ENCODE measurements at places on chromosomes 7 and 10. TPM values are rescaled to one million over a fixed set of nuclear protein-coding genes. Genes with fewer than 3 reads are reported as not detected.
A peak's percentile ranks its signal among the peaks of the same experiment; 100 is the strongest.

DNA sequence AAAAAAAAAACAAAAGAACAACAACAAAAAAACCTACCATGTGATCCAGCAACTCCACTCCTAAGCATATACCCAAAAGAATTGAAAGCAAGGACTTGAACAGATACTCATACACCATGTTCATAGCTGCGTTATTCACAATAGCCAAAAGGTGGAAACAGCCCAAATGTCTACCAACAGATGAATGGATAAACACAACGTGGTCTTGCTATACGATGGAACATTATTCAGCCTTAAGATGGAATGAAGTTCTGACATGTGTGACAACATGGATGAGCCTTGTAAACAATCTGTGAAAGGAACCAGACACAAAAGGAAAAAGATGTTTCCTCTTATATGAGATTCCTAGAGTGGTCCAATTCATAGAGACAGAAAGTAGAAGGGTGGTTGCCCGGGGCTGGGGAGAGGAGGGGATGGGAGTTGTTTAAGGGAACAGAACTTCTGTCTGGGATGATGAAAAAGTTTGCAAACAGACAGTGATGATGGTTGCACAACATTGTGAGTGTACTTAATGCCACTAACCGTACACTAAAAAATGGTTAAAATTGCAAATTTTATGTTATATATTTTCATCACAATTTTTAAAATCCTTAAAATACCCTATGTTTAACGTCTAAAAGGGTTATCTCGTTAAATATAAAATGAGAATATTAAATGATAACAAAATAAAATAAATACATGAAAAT is 11.6 kb downstream of the CLEC2L start:
- H3K4me1 ChIP-seq, result no peaks in the 10 kb centered on the region
- no peaks in the 10 kb centered on the region for H3K27me3 ChIP-seq
- H3K4me3 ChIP-seq, result no peak overlapping the region
- no peak for DNase-seq

- no peak overlapping the region for H3K27ac ChIP-seq
- H3K4me3 ChIP-seq, result peak overlapping the region; percentile 72
- H3K4me1 ChIP-seq, result peaks cover 6% of the 10 kb centered on the region
- H3K27me3 ChIP-seq, result peaks cover 16% of the 10 kb centered on the region
- no peaks in the 10 kb centered on the region for H3K36me3 ChIP-seq
Measured at GRCh38 chr10:102505462-102506115, 1.8 kb downstream of the SUFU start.

- H3K36me3 ChIP-seq, result no peaks in the 10 kb centered on the region
- H3K4me3 ChIP-seq, result no peak overlapping the region
- DNase-seq, result peak; percentile 95
- H3K4me1 ChIP-seq, result no peaks in the 10 kb centered on the region
- no peak overlapping the region for H3K27ac ChIP-seq
Measured at GRCh38 chr10:16843252-16843870, 26.1 kb upstream of the RSU1 start.

DNA sequence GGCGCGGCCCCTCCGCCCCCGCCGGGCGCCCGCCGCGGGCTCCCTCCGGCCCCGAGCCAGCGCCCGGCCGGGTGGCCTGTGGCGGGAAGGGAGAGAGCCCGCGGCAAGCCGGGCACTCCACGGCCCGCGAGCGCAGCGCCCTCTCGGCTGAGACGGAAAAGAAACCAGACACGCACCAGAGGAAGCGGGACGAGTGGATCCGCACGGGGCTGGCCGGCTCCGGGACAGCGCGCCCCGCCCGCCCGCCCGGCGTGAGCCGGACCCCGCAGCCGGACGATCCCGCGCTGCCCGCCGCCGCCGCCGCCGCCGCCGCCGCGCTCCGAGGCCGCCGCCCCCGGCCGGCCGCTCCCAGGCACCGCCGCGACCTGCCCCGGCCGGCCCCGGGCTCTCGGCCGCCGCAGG is 300 bp downstream of the ARHGAP21 start:
- no peak overlapping the region for H3K27ac ChIP-seq
- H3K4me1 ChIP-seq, result peaks cover 48% of the 10 kb centered on the region
- H3K27me3 ChIP-seq, result peaks cover 48% of the 10 kb centered on the region
- no peak for DNase-seq
- H3K4me3 ChIP-seq, result peak overlapping the region; percentile 84
- H3K36me3 ChIP-seq, result no peaks in the 10 kb centered on the region

- no peaks in the 10 kb centered on the region for H3K27me3 ChIP-seq
- no peaks in the 10 kb centered on the region for H3K4me1 ChIP-seq
- H3K36me3 ChIP-seq, result no peaks in the 10 kb centered on the region
- no peak overlapping the region for H3K4me3 ChIP-seq
Measured at GRCh38 chr10:110848106-110848505, 23.6 kb upstream of the PDCD4 start.

DNA sequence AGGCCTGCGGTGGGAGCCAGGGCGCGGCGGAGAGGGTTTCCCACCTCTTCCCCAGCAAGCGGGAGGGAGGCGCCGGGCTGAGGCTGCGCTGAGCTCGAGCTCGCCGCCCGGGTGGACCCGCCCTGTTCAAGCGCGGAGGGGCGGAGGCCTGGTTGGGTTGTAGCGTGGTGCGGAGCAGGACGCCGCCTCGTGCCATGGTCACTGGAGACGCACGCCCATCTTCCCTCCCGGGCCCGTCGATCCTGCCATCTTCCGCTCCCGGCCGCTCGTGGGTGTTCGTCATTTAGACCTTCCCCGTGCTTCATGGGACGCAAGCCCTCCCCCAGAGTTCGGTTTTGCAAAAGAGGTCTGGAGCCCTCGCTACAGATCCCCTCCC is 9.3 kb upstream of the EN2 start:
- H3K4me1 ChIP-seq, result peaks cover 32% of the 10 kb centered on the region
- peaks cover 100% of the 10 kb centered on the region for H3K27me3 ChIP-seq
- H3K27ac ChIP-seq, result no peak overlapping the region
- H3K4me3 ChIP-seq, result peak overlapping the region; percentile 54
- peak; percentile 71 for DNase-seq

DNA sequence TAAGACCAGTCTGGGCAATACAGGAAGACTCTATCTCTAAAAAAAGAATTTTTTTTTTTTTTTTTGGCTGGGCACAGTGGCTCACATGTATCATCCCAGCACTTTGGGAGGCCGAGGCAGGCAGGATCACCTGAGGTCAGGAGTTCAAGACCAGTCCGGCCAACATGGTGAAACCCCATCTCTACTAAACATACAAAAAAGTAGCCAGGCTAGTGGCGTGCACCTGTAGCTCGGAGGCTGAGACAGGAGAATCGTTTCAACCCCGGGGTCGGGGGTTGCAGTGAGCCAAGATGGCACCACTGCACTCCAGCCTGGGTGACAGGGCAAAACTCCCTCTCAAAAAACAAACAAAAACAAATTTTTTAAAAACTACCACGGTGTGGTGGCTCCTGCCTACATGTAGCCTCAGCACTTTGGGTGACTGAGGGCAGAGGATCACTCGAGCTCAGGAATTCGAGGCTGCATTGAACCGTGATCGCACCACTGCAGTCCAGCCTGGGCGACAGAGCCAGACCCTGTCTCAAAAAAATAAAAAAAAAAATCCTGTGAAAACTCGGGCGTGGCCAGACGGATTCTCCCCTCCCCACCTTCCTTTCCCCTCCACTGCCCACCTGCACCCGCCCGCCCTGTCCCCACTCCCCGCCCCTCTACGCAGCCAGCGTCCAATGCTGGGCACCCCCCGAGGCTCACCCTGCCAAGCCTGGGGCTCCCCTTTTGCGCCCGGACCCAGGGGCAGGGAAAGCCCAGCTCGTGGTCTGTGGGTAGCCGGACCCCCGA is 745 bp upstream of the ORAI2 start:
- H3K36me3 ChIP-seq, result no peaks in the 10 kb centered on the region
- H3K27ac ChIP-seq, result no peak overlapping the region
- peaks cover 26% of the 10 kb centered on the region for H3K4me1 ChIP-seq
- H3K27me3 ChIP-seq, result no peaks in the 10 kb centered on the region
- H3K4me3 ChIP-seq, result peak overlapping the region; percentile 85

DNA sequence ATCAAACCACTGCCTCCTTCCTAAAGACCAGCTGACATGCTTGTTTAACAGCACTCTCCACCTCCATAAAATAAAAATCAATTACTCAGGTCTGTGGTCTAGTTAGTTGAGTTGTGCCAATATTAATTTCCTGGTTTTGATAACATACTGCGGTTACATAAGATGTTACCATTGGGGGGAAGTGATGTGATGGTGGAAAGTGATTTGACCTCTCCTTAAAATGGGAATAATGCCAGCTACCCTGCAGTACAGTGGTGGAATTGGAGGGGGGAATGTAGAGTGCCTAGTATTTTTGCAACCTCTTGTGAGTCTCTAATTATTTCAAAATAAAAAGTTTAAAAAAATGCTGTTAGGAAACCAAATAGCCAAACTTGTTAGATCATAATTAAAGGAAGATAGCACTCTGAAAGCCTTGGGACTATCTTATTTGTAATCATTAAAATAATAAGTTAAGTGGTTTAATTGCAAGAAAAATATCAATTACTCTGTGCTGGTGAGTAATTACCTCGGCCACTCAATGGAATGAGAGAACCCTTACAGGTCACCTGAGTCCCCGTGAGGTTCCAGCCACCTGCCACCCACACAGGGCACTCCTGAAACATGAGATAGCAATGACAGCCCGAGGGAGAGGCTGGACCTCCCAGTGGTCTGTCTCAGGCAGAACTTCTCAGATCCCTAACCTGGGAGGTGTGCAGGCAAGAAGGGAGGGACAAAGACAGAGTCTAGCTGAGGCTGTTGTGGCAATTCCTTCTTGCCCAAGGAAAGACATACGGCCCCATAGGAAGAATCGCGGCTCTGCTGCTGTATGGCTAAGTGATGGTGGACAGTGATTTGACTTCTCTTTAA is 94.1 kb downstream of the SH3PXD2A start:
- no peaks in the 10 kb centered on the region for H3K36me3 ChIP-seq
- no peak overlapping the region for H3K4me3 ChIP-seq
- no peak overlapping the region for H3K27ac ChIP-seq
- peaks cover 25% of the 10 kb centered on the region for H3K4me1 ChIP-seq

The MBL2 gene
- not detected for total RNA-seq

The SFRP4 gene
- total RNA-seq, result not detected

The AGMO gene
- total RNA-seq, result 0.42 TPM

The PON3 gene
- total RNA-seq, result 2.5 TPM

The HOXA1 gene
- total RNA-seq, result not detected

The LIPJ gene
- total RNA-seq, result 0.14 TPM

The SOSTDC1 gene
- 0.70 TPM for total RNA-seq
